Lung (tissue), 17 donors: ENCODE measurements at places on chromosomes 6 and 20.

GRCh38 chr6:127343809-127344659 lies 625 bp upstream of the ECHDC1 start:
- DNase-seq: peak; percentile 63

GRCh38 chr6:159261995-159262394 lies 92.8 kb downstream of the FNDC1 start:
- DNase-seq: no peak

DNA sequence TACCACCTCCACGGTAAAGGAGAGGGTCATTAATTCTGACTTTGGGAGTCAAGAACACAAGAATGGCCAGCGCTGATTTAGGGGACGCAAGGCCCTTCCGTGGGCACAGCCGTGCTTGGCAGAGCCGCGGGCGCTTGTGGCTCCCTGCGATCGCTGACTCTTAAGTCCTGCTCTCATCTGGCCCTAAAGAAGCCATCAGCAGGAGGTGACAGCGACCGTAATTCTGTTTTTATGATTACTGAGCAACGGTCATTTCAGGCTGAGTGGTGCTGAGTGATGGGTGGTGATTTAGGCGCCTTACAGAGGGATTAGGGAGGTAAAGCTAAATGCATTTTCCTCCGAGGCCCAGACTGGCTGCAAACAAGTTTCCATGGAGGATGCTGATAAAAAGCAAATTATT lies 364.6 kb upstream of the SULF2 start:
- DNase-seq: no peak

DNA sequence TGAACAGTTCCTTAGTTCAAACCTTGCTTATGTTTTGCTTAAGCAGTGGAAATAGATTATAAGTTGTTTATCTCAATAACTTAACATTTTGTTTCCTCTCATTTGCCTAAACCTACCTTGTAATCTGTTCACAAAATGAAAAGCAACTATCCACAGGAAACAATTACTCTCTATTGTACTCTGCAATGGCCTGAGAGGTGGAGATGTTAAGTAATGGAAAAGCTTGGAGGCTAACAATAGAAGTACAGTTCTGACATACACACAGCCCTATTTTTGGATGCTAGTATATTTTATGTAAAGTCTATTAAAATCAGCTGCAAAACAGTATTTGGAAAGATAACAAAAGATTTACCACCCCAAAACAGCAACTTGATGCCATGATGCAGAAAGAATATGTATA lies 82.1 kb downstream of the TINAG start:
- DNase-seq: no peak

DNA sequence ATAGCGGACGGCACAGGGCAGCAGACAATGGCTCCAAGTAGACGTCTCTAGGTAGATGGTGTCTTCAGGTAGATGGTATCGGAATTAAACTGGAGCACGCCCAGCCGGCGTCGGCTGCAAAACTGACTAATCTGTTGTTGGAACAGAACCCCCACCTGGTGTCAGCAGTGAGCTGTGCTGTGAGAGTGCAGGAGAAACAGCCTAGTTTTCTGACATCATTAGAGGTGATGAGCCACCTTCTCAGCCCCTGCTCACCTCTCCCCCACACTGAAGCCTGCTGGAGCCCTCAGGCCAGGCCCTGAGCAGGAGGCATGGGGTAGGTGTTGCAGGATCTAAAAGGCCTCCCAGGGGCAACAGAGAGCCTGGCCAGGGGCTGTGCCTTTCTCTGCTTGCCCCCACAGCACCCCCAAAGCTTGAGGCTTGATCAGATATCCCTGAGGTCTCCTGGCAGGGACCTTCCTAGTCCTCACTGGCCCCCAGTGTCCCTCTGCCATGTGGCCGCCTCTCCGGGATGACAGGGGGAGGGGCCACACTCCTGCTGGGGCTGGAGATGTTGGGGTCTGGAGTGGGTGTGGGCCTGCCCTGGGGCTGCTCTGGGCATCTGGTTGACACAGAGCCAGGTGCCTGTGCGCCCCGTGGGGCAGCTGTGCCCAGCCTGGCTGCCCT lies 6.9 kb upstream of the HELZ2 start:
- DNase-seq: peak; percentile 30

DNA sequence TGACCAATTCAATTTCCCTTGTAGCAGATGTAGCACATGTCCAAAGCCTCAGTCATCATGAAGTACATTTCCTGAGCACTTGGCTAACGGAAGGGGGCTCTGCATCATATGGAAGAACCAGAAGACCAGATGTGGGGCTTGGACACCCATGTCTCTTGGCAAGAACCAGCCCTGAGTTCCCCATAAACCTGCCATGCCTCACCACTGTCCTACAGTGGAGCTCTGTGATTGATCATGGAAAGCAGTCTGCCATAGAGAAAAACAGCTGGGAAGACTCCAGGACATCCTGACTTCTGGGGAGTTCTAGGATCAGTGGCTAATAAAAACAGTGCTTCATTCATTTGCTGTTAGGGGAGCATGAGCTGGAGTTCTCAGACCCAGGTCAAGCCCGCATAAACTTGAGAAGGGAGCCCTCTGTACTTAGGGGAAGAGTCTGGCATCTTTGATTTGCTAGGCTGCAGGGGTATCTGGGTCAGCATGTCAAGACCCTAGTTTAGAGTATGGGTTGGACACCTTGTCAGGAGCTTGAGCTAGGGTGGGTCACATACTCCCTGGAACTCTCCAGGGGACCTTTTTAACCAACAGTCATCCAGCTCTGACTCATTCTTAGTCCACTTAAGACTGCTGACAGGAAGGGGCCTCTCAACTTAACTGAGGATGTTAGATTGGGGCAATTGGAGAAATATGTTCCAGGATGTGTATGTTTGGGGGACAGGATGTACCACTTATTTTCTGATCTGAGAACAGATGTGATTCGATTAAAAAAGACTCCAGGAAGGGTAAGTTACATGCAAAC lies 26.3 kb upstream of the TRAM2 start:
- no peak for DNase-seq

GRCh38 chr20:25046181-25046641 lies 11.7 kb downstream of the ACSS1 start:
- DNase-seq: no peak
